ENCODE measurements at places on chromosomes 6 and 20. TPM values are rescaled to one million over a fixed set of nuclear protein-coding genes. Genes with fewer than 3 reads are reported as not detected.

The COL21A1 gene
- total RNA-seq, result 11.1 TPM

The CLDN20 gene
- total RNA-seq, result not detected

The CTCFL gene
- total RNA-seq, result not detected

The FAM83D gene
- total RNA-seq, result 0.69 TPM

The SRSF12 gene
- total RNA-seq, result 0.45 TPM

Measured in right cardiac atrium (tissue), 5 donors.